ENCODE measurements at places on chromosomes 16 and 17.

DNA sequence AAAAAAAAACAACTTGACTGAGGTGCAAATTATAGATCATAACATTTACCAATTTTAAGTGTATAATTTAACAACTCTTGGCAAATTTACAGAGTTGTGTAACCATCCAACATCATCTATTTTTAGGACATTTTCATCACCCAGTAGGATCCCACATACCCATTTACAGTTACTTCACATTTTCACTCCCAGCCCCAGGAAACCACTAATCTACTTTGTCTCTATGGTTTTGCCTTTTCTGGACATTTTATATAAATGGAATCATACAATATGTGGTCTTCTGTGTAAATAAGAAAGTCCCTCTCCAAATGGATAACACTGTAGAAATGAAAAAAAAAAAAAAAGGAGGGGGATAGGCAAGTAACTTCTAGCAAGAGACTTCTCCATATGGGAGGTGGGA lies 26.1 kb upstream of the XYLT1 start:
- no peak for DNase-seq

GRCh38 chr16:57799600-57800199 lies 2.6 kb downstream of the KIFC3 start:
- no peak for DNase-seq

DNA sequence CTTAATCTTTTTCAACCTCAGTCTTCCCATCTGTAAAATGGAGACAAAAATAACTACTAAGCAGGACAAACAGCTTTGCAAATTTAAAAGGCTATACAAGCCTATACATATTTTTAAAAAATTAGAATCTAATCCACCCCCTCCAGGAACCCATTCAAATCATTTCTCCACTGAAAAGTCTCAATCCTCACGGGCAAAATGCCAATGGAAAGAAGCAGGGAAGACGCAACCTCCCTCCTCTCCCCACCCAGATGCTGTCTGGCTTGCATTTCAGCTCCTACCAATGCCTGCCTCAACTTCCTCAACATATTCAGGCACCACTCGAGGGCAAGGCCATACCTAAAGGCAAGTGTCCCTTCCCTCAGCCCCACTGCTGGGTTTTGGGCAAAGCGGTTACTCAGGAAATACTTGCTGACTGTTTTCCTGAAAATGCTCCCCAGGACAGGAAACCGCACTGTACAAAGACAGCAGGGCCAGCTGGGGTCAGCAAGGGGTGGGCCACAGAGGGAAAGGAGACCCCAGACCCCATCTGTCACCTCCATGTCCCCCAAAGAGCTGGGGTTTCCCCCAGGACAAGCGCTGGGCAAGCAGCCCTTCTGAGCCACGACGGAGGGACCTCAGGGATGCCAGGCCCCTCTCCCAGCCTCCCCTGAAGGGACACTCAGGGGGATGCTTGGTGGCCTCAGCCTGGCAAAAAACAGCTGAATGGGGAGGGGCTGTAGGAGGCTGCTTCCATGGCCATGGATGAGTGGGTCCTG lies 47.7 kb upstream of the DOC2B start:
- DNase-seq, result no peak

DNA sequence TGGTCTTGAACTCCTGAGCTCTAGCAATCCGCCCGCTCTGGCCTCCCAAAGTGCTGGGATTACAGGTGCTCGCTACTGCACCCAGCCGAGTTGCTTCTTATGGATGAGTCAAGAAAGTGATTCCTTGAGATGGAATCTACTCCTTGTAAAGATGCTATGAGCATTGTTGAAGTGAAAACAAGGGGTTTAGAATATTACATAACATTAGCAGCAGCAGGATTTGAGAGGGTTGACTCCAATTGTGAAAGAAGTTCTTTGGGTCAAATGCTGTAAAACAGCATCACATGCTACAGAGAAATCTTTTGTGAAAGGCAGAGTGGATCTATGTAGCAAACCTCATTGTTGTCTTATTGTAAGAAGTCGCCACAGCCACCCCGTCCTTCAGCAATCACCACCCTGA lies 72.7 kb downstream of the NT5M start:
- no peak for DNase-seq

DNA sequence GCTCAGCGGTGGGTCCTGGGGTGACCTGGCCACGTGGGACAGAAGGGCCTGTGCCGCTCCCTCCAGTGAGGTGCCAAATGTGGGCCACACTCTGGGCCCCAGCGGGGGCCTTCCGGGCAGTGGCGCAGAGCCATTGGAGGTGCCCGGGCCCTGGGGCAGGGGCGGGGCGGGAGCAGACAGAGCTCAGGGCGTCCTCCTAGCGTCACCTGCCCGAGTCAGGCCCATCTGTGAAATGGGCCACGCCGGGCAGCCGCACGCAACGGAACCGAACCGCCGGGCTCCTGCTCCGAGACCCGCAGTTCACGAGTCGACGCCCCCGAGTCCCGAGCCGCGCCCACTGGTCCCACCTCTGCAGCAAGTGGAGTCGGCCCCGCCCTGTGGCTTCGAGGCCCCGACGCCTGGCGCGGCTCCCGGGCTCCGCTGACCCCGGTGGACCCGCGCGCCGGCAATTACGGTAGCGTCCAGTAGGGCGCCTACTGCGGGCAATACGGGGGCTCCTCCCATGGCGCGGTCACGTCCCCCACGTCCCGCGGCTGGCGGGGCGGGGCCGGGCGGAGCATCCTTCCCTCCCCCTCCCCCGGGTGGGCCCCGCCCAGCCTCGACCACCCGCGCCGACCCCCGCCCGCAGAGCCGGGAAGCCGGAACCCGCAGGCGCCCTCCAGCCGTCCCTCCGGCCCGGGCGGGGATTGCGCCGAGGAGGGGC lies 1.9 kb downstream of the SLC16A3 start:
- no peak for DNase-seq

GRCh38 chr17:9108146-9108545 lies 86.8 kb downstream of the NTN1 start:
- DNase-seq, result no peak

DNA sequence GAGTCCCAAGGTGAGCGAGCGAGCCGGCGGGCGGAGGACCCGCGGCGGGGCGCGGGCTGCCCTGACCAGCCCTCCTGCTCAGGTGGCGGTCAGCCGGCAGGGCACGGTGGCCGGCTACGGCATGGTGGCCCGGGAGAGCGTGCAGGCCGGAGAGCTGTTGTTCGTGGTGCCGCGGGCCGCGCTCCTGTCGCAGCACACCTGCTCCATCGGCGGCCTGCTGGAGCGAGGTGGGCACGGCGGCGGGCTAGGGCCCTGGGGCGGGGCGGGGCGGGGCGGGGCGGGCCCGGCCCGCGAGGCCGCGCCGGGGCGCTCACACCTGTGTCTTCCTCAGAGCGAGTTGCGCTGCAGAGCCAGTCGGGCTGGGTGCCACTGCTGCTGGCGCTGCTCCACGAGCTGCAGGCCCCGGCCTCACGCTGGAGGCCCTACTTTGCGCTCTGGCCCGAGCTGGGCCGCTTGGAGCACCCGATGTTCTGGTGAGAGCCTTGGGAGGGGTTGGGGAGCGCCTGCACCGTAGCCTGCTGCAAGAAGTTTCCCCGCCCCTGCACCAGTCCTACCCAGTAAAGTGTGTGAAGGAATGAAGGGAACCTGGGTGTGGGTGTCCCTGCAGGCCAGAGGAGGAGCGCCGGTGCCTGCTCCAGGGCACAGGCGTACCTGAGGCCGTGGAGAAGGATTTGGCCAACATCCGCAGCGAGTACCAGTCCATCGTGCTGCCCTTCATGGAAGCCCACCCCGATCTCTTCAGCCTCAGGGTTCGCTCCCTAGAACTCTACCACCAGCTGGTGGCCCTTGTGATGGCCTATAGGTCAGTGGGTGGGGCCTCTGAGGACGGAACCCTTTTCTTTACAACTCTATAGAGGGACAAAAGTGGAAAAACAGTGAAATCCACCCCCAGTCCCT lies 802 bp downstream of the SETD6 start:
- peak; percentile 44 for DNase-seq

GRCh38 chr17:11467639-11468038 lies 130.6 kb upstream of the DNAH9 start:
- no peak for DNase-seq

DNA sequence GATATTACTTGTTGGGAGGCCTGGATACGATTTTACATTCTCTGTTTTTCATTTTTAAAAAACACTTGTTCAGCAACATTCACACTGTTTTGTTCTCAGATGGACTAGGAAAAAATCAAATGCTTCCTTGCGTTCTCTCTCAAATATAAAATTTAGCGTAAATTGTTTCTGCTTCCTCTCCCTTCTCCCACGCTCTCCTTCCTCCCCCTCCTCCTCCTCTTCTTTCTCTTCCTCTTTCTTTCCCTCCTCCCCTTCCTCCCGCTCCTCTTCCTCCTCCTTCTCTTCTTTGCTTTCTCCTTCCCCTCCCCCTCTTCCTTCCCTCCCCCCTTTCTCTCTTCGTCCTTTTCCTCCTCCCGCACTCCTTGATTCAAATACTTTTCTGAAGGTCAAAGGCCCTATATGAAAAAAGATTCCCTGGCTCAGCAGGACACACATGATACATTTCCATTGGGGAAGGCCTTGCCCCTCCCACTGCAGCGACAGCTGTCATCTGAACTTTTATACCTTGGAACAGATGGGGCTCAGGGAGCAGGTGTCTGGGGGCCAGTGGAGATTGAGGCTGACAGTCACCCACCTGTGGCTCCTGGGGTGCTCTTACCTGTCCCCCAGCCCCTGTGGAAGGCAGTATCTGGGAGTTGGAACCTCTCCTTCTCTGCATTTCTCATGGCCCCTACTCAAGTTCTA lies 99.4 kb upstream of the SDK2 start:
- DNase-seq, result no peak

GRCh38 chr17:50199803-50200456 lies 1.5 kb downstream of the COL1A1 start:
- DNase-seq, result peak; percentile 54

GRCh38 chr16:20899071-20899470 lies 1.1 kb downstream of the DCUN1D3 start:
- DNase-seq, result no peak

GRCh38 chr17:63420868-63421680 lies 25.0 kb downstream of the CYB561 start:
- no peak for DNase-seq

DNA sequence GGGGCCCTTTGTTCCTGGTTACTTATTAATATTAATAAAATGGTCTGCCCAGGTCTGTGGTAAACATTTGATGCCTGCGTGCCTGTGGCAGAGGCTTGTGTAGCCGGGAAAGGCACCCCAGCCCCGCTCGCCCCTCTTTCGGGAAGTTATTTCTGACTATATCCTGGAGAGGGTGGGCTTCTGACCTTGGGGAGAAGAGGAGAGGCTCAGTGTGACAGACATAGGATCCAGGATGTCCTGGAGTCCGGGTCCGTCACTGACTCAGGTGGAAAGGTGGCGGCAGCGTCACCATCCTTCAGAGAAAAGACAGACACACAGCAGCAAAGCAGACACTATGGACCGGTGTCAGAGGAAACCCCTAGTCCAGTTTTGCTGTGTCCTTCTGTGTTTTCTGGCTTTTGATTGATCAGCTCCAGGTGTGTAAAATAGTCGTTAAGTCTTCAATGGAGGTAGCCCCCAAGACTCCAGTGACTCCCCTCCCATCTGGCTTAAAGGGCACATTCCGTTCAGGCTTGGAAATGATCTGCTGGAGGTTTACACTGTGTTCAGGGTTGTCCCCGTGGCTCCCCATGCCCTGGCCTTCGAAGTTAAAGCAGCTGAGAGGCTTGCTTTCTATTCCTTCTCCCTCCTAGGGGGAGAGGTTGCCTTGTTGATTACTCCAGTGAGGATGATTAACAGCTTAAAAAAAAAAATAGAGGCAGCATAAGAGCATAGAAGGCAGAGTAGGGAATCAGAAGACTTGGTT lies 81.6 kb downstream of the CCDC182 start:
- no peak for DNase-seq

GRCh38 chr16:1630450-1631213 lies 18.5 kb downstream of the CRAMP1 start:
- no peak for DNase-seq

DNA sequence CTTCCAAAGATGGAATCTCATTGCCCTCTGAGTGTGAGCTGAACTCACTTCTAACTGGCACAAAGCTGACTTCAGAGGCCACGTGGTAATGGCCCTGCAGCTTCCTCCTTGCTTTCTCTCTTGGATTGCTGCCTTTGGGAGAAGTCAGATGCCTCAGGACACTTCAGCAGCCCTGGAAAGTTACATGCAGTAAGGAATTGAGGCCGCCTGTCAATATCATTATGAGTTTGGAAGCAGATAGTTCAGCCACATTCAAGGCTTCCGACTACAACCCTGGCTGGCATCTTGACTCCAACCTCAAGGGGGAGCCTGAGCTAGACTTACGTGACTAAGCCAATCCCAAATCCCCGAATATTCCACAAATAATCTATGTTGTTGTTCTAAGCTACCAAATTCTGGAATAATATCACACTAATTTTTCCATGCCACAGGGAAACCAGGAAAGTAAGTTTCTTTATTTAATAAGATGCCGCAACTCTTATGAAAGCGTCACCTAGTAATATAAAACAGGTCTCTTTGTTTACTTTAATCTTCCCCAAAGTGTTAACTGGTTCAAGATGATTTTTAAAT lies 13.6 kb downstream of the CEP20 start:
- DNase-seq, result no peak

- DNase-seq, result no peak
These were observed 42.8 kb downstream of the SPOP start for GRCh38 chr17:49635121-49635520.

GRCh38 chr16:14608111-14608566 lies 21.9 kb downstream of the PARN start:
- no peak for DNase-seq

DNA sequence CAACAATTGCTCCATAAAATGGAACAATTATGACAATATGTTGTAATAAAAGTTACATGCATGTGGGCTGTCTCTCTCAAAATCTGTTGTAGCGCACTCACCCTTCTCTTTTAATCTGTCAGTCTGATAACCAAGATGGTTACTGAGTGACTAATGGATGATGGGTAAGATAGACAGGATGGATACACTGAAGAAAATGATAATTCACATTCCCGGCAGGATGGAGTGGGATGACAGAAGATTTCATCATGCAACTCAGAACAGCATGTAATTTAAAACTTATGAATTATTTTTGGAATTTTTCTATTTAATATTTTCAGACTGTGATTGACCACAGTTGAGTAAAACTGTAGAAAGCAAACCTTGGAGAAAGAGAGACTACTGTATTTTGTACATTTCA lies 30.5 kb downstream of the CDH13 start:
- DNase-seq, result no peak

GRCh38 chr16:47028767-47029377 lies 55.4 kb upstream of the DNAJA2 start:
- no peak for DNase-seq

DNA sequence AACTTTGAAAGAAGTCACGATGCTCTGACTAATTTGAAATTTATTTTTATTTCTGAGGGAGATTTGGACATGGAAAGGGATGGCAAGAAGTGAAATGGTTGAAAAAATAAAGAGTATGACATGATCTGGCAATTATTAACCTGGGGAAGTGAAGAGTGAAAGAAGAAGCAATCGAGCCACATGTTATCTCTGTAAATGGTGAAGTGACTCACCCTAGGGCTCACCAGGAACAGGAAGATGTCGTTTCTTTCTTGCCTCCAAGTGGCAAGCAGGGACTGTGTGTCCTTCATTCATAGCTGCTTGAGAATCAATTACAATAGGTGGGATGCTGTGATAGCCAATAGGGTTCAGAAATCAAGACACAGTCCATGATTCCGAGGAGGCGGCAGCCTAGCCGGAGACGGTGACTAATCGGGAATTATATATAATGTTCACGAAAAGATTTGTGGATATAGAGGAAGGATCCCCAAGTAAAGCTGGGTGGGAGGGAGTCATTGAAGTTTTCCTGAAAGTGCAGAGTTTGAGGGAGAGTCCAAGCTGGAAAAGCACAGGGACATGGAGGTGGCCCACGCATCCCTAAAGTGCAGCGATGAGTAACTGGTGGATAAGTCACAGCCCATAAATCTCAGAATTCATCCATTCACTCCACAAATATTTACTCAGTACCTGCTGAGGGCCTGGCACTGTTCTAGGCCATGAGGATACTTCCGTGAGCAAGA lies 18.2 kb upstream of the KRT20 start:
- no peak for DNase-seq

All from stimulated activated CD4-positive, alpha-beta T cell treated with anti-CD3 and anti-CD28 coated beads, Interleukin-12 subunit alpha, Interleukin-12 subunit beta, amount 100 ng/mL, for 4 hours (primary cell).